ENCODE measurements at places on chromosomes 7 and 10.

- DNase-seq = peak; percentile 78
Measured at GRCh38 chr10:123994417-123995081, 98.8 kb downstream of the CHST15 start.

GRCh38 chr7:139777948-139778841 lies at the start of gene HIPK2:
Gene HIPK2 (minus strand): TSS chr7:139777998. CDS start chr7:139777623, 375 bp downstream.
- DNase-seq = peak; percentile 78

- no peak for DNase-seq
Measured at GRCh38 chr10:72694476-72695369, 2.8 kb downstream of the MCU start.

DNA sequence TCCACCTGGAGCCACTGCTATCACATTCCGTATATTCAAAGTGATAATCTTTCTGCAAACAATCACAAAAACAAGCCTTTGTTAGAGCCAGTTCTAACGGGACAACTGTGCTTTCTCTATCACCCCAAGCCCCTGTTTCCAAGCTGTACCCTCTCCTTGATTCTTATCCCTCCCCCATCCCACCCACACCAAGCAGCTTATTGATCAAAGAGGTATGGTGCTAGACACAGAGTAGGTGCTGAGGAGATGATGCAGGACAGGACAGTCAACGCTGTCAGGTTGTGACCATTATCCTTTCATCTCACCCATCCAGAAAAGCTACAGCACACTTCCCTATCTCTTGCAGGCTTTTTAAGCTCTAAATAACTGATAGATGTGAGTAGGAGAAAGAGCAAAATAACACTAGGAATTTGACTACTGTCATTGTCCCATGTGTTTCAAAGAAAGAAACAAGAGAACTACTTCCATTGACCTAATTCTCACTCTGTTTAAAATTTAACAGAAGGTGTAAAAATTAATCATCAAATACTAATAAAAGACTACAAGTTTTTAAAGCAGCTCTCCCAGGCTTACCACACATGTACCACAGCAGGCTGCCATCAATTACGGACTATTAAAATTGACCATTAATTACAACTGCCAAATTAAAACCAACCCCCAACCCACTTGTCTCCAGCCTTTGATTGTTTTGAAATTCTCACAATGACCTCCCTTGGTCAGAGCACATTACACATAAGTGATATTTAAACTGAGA lies 94.3 kb downstream of the ELAPOR2 start:
- peak; percentile 15 for DNase-seq

GRCh38 chr10:118516716-118517115 lies 78.7 kb downstream of the PRLHR start:
- DNase-seq = no peak

Measured in SK-N-DZ (cell line).